ENCODE measurements at places on chromosomes 11 and 22. TPM values are rescaled to one million over a fixed set of nuclear protein-coding genes. Genes with fewer than 3 reads are reported as not detected.

The C22orf39 gene
- total RNA-seq, result 84.3 TPM

- H3K36me3 ChIP-seq, result no peaks in the 10 kb centered on the region
- no peak overlapping the region for H3K4me3 ChIP-seq
- peak; percentile 67 for DNase-seq
- no peak overlapping the region for H3K27ac ChIP-seq
- H3K4me1 ChIP-seq, result no peaks in the 10 kb centered on the region
Measured at GRCh38 chr11:116312570-116313391, 460.0 kb downstream of the BUD13 start.

- no peak for DNase-seq
- no peaks in the 10 kb centered on the region for H3K4me1 ChIP-seq
- no peaks in the 10 kb centered on the region for H3K36me3 ChIP-seq
- H3K27ac ChIP-seq, result no peak overlapping the region
- H3K4me3 ChIP-seq, result no peak overlapping the region
- H3K27me3 ChIP-seq, result no peaks in the 10 kb centered on the region
Measured at GRCh38 chr11:121626980-121627379, 174.2 kb upstream of the SORL1-AS1 start.

GRCh38 chr11:17572359-17572690, 25.3 kb downstream of the OTOG start:
- no peak overlapping the region for H3K27ac ChIP-seq
- no peaks in the 10 kb centered on the region for H3K4me1 ChIP-seq
- H3K4me3 ChIP-seq, result no peak overlapping the region

DNA sequence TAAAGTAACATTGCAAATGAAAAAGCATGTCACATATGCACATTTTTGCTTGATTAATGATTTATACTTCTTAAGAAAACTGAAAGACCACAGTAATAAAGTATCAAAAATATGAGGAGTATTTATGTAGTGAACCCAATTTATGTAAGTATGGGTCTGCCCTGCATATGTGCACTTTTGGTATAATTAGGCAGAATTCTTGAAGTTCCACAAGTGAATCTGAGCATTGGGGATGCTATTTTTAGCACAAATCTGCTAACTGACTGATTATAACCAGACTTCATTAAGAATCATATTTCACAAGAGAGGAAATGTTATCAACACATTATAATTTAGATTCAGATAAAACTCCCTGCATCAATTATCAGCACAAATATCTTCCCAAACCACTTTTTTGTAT, 407.1 kb upstream of the LRRC4C start:
- no peak for DNase-seq
- H3K4me3 ChIP-seq, result no peak overlapping the region
- H3K27ac ChIP-seq, result no peak overlapping the region
- H3K27me3 ChIP-seq, result no peaks in the 10 kb centered on the region
- no peaks in the 10 kb centered on the region for H3K4me1 ChIP-seq

The ENDOD1 gene
- 47.7 TPM for total RNA-seq

- no peak overlapping the region for H3K4me3 ChIP-seq
- no peak for DNase-seq
- H3K27me3 ChIP-seq, result no peaks in the 10 kb centered on the region
- no peak overlapping the region for H3K27ac ChIP-seq
- no peaks in the 10 kb centered on the region for H3K36me3 ChIP-seq
Measured at GRCh38 chr11:31903225-31904074, 92.3 kb upstream of the PAX6 start.

DNA sequence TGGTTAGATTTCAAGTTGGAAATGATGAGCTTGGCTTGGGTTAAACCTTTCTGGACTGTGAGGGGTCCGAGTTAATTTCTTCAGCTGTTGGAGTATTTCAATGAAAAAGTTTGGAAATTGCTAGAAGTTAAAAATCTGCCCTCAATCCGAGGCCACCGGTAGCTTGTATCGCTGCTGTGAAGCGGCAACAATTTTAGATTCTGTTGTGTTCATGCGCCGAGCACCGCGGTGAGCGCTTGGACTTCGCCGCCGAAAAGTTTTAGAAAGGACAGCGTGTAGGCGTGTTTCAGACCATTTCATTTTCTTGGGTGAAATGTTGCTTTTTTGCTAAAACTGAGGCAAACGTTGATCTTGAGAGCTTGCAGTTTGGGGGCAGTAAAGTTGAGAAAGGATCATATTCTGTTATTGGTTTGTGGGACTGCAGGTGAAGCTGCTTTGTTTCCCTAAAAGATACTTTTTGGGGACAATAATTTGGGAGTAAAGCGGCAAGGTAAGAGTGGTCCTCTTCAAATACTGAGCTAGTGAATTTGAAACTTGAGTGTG, 928 bp downstream of the FBXO7 start:
- no peaks in the 10 kb centered on the region for H3K27me3 ChIP-seq
- peak overlapping the region; percentile 97 for H3K4me3 ChIP-seq
- peak overlapping the region; percentile 99 for H3K27ac ChIP-seq
- no peaks in the 10 kb centered on the region for H3K36me3 ChIP-seq

The RIMBP3C gene
- not detected for total RNA-seq

- H3K4me3 ChIP-seq, result no peak overlapping the region
- H3K27me3 ChIP-seq, result no peaks in the 10 kb centered on the region
- no peak for DNase-seq
- H3K36me3 ChIP-seq, result no peaks in the 10 kb centered on the region
- no peaks in the 10 kb centered on the region for H3K4me1 ChIP-seq
Measured at GRCh38 chr22:34113381-34113780, 193.1 kb upstream of the LARGE1 start.

GRCh38 chr11:129457321-129457720, 81.7 kb downstream of the BARX2 start:
- H3K27me3 ChIP-seq, result no peaks in the 10 kb centered on the region
- no peak for DNase-seq
- no peak overlapping the region for H3K4me3 ChIP-seq
- H3K27ac ChIP-seq, result no peak overlapping the region

The HIC2 gene
- 2.4 TPM for total RNA-seq

DNA sequence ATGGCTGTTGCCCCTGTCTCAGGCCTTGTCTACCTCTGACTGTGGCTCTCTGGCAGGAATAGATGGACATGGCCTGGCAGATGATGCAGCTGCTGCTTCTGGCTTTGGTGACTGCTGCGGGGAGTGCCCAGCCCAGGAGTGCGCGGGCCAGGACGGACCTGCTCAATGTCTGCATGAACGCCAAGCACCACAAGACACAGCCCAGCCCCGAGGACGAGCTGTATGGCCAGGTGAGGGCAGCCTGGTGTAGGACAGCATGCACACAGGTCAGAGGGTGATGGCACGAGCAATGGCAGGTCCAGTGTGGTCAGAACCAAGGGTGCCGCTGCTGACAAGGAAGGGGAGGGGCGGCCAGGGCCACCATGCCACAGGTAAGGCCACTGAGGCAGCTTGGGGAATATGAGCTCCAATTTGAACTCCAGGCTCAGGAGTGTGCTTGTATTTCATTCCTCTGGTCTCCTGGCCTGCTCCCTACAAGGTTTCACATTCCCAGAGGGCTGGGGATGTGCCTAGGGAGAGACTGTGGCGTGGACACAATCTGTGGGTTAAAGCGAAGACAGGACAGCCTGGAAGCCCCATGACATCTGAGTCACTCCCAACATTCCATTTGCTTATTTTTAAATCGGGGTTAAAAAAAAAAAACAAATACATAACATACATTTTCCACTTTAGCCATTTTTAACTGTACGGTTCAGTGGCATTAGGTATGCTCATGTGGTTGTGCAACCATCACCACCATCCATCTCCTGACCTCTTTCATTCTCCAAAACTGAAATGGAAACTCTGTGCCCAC, 562 bp downstream of the FOLR3 start:
- no peaks in the 10 kb centered on the region for H3K27me3 ChIP-seq
- H3K4me3 ChIP-seq, result no peak overlapping the region
- no peaks in the 10 kb centered on the region for H3K4me1 ChIP-seq
- H3K36me3 ChIP-seq, result no peaks in the 10 kb centered on the region
- DNase-seq, result no peak

GRCh38 chr11:116853461-116854073, 16.1 kb upstream of the APOA1 start:
- H3K4me1 ChIP-seq, result peaks cover 17% of the 10 kb centered on the region
- H3K27me3 ChIP-seq, result no peaks in the 10 kb centered on the region
- H3K36me3 ChIP-seq, result peaks cover 49% of the 10 kb centered on the region
- no peak overlapping the region for H3K27ac ChIP-seq
- no peak overlapping the region for H3K4me3 ChIP-seq
- DNase-seq, result no peak

The PGR gene
- 0.42 TPM for total RNA-seq

DNA sequence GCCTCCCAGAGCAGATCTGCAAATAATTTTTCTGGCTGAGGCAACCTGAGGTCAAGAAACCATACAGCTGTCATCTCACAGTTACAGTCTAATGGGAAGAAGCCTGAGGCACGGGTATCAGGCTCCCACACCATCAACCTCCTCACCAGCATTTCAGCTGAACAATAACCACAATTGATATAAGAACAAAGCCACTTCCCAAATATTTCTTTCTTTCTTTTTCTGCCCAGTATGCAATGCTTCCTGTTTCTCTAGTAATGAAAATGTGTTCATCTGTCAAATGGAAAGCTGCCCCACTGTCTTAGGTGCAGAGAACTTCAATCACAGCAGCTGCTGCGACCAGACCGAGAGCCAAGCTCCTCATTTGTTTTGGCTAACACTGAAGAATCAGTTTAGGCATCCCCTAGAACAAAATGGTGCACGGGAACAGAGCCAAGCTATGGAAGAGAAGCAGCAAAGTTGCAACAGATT, 108.4 kb downstream of the BLID start:
- no peaks in the 10 kb centered on the region for H3K27me3 ChIP-seq
- H3K27ac ChIP-seq, result no peak overlapping the region
- H3K4me3 ChIP-seq, result no peak overlapping the region
- peaks cover 10% of the 10 kb centered on the region for H3K4me1 ChIP-seq
- DNase-seq, result peak; percentile 16
- H3K36me3 ChIP-seq, result no peaks in the 10 kb centered on the region

GRCh38 chr11:75565221-75565814, 3.3 kb downstream of the SERPINH1 start:
- peak; percentile 83 for DNase-seq
- H3K27ac ChIP-seq, result peak overlapping the region; percentile 100
- H3K27me3 ChIP-seq, result no peaks in the 10 kb centered on the region
- H3K4me1 ChIP-seq, result peaks cover 27% of the 10 kb centered on the region

The ST14 gene
- total RNA-seq, result 0.59 TPM

DNA sequence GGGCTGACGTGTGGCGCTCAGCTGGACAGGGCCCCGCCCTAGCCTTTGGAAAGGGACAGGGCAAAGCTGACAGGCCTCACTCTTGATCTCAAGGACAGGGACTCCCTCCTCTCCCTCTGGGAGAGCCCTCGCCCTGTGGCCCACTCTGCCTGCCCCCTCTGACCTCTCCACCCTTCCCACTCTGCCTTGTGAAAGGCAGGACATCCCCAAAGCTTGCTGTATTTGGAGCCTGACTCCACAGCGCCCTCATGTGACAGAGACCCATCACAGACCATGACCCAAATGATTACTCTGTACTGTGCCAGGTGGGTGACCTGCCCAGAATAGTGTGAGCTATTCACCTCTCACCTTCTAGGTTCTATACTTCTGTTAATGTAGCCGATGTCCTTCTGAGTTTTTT, 18.8 kb downstream of the P2RY2 start:
- DNase-seq, result peak; percentile 71
- no peak overlapping the region for H3K4me3 ChIP-seq
- H3K27me3 ChIP-seq, result no peaks in the 10 kb centered on the region
- H3K4me1 ChIP-seq, result peaks cover 67% of the 10 kb centered on the region
- peak overlapping the region; percentile 90 for H3K27ac ChIP-seq

DNA sequence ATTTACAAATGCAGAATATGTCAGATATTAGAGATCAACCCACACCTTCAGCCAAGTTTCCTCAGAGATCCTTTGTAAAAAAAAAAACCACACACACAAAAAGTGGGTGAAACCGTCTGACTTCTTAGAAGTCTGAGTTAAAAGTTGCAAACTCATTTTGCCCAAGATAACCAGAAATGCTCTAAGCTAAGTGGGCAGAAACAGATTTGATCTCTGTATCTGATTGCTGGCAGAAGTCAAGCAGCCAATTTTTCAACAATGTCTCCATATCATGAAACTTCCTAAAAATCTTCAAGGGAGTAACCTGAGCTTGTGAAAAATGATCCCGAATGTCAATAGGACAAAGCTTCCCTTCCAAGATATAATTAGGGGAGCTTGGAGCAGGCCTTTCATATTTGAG, 28.6 kb upstream of the ATXN10 start:
- no peaks in the 10 kb centered on the region for H3K4me1 ChIP-seq
- no peak for DNase-seq
- no peak overlapping the region for H3K4me3 ChIP-seq

The CCDC81 gene
- not detected for total RNA-seq

DNA sequence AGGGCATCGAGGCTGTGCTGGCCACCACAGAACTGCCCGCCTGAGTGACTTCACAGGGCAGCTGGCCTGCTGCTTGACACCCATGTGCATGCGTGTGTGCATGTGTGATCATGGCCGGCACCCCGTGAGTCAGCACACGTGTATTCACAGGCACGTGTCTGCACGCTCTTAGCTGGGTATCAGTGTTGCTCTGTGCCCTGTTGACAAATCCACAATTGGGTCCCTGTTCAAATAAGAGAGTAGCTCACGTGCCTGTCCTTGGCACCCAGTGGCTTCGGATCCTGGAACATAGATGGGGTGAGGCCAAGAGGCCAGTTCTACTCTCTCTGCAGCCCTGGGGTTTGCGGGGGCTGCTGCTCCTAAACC, 14.0 kb downstream of the B3GAT1 start:
- no peak overlapping the region for H3K4me3 ChIP-seq
- H3K27ac ChIP-seq, result no peak overlapping the region
- DNase-seq, result no peak
- H3K36me3 ChIP-seq, result no peaks in the 10 kb centered on the region

- H3K36me3 ChIP-seq, result no peaks in the 10 kb centered on the region
- H3K27me3 ChIP-seq, result no peaks in the 10 kb centered on the region
- H3K4me1 ChIP-seq, result no peaks in the 10 kb centered on the region
Measured at GRCh38 chr11:86219311-86220193, 25.0 kb upstream of the EED start.

DNA sequence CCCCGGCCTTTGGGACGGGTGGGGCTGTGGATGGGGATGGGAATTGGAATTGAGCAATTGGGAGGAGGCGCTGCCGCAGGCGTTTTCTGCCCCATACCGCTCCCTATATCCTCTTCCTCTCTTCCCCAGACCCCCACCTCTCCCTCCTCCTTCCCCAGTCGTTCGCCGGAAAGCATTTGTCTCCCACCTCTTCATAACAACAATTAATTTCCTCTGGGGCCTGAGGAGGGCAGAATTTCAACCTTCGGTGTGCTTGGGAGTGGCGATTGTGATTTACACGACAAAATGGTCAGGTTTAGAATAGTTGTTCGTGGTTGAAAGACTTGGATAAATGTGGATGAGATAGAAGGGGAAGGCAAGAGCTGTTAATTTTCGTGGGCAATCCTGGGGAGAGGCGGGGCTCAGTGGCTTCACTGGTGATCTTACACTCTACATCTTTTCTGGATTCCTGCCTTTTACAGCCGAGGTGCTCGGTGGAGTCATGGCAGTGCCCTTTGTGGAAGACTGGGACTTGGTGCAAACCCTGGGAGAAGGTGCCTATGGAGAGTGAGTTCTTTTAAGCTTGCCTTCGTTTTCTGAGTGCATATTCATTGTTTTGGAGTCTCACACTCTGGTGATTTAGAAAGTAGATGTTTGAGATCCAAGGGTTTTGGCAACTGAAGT, 1.5 kb downstream of the CHEK1 start:
- H3K4me1 ChIP-seq, result peaks cover 13% of the 10 kb centered on the region
- DNase-seq, result no peak
- peaks cover 12% of the 10 kb centered on the region for H3K36me3 ChIP-seq
- H3K27me3 ChIP-seq, result no peaks in the 10 kb centered on the region

Measured in psoas muscle (tissue), 8 donors.